Foreskin melanocyte (primary cell): ENCODE measurements at places on chromosomes 7 and 10.
A peak's percentile ranks its signal among the peaks of the same experiment; 100 is the strongest.

DNA sequence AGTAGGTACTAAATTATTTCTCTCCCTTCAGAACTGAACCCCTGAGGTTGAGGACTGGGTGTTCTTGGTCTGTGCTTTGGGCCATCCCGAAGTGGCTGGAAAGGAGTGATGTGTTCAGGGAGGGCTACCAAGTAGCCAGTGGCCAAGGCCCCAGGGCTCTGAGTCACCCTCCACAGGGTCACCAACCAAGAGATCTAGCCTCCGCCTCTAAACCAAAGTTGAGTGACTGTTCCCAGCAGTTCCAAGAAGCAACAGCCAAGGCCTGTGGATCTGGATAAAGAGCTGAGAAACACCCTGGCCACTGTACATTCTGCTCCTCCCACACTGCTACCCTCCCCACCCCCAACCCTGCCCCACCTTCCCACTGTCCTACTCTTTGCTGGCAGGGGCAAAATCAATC lies 35.5 kb upstream of the KCNMA1 start:
- DNase-seq: no peak

DNA sequence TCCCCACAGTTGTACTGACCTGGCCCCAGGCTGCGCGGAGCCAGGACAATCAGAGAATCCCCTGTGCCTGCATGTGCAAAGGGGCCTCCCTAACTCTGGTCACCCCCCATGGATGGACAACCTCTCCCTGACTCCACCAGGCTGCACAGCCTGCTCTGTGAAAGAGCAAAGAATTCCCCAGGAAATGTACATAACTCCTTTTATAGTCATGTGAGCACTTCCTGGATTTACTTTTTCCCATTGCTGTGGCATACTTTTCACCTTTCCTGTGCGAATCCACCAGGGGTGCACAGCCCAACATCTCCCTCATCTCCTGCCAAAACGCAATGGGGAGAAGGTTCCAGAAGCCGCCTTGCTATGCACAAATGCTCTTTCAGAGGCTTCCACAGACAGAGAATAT lies 27.9 kb downstream of the FGFR2 start:
- no peak for DNase-seq

DNA sequence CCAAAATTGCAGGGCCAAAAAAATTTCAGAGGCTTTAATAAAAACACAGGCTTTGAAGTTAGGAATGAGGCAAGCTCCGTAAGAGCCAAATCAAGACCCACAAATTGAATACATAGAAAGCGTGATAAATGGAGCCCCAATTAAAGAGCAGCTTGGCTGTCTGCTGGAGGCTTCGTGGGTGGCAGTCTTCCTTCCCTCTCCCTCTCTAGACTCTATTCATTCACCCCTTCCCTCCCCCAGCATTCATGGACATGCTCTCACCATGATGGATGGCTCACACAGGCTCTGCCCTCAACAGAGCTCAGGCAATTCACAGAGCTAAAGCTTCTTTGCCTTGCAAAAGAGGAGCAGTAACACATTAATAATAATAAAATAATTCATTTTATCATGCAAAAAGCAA lies 214.1 kb downstream of the HERPUD2 start:
- no peak for DNase-seq

DNA sequence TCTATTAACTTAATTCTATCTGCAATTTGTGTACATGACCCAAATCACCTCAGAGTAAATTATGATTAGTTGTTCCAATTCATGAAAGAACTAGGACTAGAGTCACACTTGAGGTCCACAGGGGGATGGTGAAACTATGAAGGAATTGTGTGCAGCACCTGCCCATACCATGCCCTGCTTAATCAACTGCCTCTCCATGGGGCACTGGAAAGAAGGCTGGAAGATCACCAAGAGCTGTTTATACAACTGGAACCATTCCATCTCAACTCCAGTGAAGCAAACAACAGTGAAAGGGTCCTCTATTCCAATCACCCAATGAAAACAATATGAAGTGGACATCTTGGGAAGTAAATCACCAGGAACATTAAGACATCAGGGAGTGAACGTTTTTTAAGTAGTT lies 98.7 kb upstream of the SEMA3D start:
- no peak for DNase-seq

- DNase-seq: no peak
These were observed 573 bp upstream of the POT1 start for GRCh38 chr7:124930173-124930623.

DNA sequence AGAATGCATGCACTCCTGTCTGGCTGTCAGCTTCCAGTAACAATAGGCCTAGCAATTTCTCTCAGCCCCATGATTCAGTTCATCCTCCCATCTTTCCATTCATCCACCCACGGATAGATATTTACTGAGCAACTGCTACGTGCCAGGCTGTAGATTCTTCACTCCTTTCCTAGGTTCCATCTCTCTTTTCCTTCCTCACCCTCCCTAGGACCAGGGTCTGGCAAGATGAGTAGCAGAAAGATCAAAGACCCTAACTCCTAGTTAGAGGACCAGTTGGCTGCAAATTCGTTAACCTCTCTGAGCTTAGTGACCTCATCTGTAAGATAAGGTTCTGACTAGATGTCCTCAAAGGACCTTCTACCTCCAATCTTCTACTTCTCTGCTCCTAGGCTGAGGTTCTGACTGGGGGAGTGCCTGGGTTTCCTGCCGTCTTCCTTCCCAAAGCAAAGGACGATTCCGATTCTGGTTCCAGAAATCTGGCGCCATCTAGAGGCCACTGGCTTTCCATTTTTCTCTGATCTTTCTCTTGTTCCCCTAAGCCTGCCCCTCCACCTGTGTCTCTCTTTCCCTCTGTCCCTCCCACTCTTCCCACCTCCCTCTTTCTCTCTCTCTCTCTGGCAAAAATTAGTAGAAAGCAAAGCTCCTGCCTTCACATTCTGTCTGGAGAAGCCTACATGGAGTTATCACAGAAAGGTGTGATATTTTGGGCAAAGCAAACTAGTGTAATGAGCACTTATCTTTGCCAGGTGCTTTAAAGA lies 26.2 kb downstream of the TBATA start:
- DNase-seq: peak; percentile 48

DNA sequence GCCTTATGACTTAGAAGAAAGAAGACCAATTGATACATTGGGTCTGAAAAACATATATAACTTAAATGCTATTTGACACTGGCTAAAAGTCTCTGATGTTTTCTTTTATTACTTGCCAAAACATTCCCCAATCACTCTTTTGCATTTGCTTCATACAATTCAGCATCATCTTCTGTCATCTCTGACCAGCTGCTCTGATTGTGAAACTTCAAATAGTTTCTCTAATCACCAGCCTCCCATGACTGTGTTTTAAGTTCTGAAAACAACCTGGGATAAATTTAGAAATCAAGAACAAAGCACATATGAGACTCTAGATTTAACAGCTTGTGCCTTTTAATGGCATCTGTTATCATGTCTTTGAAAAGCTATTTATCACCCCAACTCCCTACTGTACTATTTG lies 208.4 kb upstream of the KCND2 start:
- no peak for DNase-seq

- peak; percentile 75 for DNase-seq
These were observed 48.3 kb downstream of the ZNF783 start for GRCh38 chr7:149310113-149310836.

DNA sequence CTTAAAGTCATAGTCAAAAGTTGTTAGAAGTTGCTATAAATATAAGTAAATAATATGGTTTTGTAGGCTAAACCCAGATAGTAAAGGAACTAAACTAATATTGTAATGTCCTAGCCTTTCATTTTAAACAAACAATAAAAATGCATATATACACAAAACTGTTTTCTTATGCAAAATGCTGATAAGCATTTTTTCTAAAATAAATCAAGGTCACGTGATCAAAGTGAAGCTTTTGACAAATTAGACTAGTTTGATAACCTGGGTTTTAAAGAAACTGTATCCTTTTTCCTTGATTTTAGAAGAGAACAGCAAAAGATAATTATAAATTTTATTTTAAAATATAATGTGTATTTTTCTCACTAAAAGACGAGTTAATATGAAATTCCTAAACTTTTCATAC lies 313.3 kb downstream of the PCDH15 start:
- no peak for DNase-seq

- DNase-seq: no peak
These were observed 17.0 kb upstream of the LFNG start for GRCh38 chr7:2502647-2502966.
